Choroid plexus epithelial cell (primary cell): ENCODE measurements at places on chromosomes 3 and 15.

- no peak for DNase-seq
Measured at GRCh38 chr15:26453914-26454313, 319.0 kb downstream of the GABRB3 start.

- DNase-seq = peak; percentile 30
Measured at GRCh38 chr3:174329321-174329720, 529.8 kb upstream of the NAALADL2 start.

GRCh38 chr3:177676947-177677587 lies 479.8 kb upstream of the TBL1XR1 start:
- no peak for DNase-seq

DNA sequence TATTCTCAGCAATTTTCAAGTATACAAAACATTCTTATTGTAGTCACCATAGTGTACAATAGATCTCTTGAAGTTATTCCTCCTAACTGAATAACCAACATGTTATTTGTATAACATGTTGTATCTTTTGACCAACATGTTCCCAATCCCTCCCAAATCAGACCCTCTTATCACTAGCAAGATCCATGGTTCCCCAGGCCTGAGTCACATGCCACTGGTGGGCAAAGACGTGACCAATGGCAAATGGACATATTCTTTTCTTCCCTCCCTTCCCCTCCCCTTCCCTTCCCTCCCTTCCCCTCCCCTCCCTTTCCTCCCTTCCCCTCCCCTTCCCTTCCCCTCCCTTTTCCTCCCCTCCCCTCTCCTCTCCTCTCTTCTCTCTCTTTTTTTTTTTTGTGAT lies 45.4 kb downstream of the AMOTL2 start:
- no peak for DNase-seq

- peak; percentile 85 for DNase-seq
Measured at GRCh38 chr3:79354179-79354688, 413.6 kb downstream of the ROBO1 start.

GRCh38 chr15:98051734-98052133 lies 91.2 kb downstream of the ARRDC4 start:
- no peak for DNase-seq

- DNase-seq = no peak
Measured at GRCh38 chr15:44458429-44458828, 31.0 kb downstream of the CTDSPL2 start.

- DNase-seq = peak; percentile 53
Measured at GRCh38 chr3:9916346-9916733, 558 bp upstream of the IL17RC start.

- DNase-seq = peak; percentile 61
Measured at GRCh38 chr3:143585720-143586456, 262.4 kb downstream of the SLC9A9 start.

DNA sequence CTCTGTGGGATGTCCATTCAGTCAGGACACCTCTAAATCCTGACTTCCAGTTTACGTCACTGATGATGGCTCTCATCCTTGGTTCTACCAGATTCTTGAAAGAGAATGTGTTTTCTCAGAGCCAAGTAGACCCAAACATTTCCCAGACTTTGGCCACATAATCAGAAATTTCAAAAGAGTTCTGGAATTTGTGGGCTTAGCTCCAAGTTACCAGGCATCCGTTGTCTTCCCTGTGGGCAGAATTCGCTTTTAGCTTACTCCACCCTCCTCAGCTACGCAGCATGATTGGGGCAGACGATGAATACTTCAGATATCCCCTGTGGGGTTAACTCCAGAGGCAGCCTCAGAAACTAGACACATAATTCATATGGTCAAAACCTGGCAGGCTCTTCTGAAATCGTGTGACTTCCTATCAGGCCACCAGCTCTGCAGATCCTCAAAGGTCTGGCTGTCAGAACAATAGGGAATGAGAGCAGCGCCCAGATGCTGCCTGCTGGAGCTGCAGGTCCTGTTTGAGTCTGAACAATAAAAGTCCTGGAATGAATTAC lies 30.6 kb downstream of the CRTC3 start:
- DNase-seq = peak; percentile 88

GRCh38 chr3:170330366-170330765 lies 27.1 kb upstream of the SKIL start:
- DNase-seq = peak; percentile 31

DNA sequence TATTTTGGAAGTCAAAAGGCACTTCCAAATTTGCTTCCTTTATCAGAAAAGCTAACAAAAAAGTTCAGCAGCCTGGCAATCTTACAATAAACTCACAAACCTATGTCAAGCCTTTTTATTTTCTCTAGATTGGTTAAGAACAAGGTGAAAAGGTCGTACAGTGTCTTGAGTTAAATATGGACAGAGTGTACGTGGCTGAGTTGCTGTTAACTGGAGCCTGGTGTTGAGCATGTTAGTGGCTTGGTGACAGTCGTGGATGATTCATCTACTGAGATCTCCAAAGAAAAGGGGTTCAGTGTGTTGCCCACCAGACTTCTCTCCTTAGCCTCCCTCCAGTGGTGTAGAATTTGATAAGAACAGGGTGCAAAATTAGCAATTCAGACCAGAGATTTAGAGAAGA lies 89.7 kb downstream of the SSR3 start:
- DNase-seq = no peak

DNA sequence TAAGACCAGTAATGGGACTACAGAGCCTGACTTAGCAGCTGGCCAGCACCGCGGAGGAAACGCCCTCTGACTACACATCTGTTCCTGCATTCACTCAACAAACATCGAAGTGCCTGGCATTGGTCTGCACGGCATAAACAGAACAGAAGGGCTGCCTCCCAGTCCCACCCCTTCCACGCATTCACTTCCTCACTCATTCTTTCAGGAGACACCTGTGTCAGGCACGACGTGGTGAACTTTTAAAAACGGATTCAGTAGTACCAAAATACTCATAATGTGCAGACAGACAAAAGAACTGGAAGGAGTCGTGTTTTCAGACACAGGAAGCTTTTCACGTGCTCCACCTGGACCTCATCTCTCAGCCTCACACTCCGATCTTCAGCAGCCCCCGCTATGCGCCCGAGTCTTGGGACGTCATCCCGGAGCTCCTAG lies 123.3 kb downstream of the XXYLT1 start:
- peak; percentile 75 for DNase-seq

DNA sequence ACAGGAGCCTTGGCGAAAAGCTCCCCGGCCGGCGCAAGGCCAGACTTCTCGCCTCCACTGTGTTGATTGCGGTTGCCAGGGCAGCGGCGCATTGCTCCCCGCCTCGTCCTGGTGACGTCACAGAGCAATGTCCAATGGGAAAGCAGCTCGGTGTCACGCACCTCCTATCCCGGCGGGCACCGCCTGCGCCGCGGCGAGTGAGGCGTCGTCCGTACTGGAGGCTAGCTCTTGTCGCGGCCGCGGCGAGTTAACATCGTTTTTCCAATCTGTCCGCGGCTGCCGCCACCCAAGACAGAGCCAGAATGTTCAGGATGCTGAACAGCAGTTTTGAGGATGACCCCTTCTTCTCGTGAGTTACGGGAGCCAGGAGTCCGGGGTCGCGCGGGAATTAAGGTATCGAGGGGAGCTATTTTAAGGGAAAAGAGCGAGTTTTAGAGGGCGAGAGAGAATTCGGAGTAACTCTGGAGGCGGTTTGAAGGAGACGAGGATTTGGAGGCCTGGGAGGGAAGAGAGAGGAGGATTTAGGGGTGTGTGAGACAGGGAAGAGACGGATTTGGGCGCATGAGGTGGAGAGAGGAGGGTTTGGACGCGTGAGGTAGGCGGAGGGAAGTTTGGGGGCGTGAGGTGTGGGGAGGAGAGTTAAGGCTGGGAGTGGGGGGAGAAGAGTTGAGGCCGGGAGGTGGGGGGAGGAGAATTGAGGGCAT lies at the start of gene MLF1:
Gene MLF1, plus strand, starts transcription at position 196 of the 704 bp plus-strand sequence. Its CDS starts 107 bp downstream, at position 303.
- peak; percentile 97 for DNase-seq

DNA sequence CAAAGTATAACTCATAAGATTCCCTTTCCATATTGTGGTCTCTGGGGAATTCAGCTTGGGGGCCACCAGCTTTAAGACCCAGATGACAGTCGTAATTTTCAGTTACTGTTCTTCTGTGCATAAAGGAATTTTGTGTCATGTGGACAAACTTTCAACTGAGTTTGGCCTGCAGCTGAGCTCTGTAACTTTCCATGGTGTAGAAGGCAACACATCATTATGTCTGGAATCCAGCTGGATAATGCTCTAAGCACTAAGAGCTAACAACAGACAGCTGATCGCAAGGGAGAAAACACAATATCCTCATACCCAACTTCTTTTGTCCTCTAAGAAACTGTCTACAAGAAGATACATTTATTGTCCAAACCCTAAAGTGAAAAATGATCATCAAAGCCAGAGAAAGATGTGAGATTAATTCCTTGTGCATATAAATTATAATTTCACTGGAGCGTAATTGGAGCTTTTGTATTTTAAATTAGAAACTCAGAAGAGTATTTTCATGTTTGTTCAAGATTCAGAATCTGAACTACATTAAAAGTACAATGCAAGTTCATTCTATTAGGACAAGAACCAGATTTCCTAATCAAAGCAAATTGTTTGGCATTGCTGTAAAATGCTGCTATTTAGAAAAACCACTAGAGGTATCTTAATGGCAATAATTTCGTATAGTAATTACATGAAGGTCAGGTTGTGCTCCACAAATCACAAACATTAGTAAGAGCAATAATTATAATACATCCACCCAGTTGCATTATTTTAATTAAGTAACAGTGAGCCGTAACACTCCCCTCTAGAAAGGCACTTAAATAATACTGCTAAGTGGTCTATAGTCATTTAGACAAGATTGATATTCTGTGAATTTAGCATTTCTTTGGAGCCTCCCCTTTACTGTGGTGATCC lies 218.8 kb downstream of the ATP8B4 start:
- DNase-seq = peak; percentile 52

DNA sequence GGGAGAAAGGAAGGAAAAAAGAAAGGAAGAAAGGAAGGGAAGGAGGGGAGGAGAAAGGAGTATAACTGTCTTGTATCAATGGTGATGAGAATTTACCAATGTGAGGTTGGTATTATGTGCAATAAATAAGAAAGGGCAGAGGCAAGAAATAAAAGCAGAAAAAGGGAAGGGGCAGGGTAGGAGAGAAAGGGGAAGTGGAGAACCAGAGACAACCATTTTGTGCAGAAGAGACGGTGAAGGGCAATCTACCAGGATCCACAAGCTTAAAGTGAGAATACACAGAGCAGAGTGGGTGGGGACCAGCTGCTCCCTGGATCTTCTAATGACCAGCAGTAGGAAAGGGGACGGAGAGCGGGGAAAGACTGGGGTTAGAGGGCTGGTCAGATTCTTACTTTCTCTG lies 106.9 kb upstream of the SLCO2A1 start:
- no peak for DNase-seq

DNA sequence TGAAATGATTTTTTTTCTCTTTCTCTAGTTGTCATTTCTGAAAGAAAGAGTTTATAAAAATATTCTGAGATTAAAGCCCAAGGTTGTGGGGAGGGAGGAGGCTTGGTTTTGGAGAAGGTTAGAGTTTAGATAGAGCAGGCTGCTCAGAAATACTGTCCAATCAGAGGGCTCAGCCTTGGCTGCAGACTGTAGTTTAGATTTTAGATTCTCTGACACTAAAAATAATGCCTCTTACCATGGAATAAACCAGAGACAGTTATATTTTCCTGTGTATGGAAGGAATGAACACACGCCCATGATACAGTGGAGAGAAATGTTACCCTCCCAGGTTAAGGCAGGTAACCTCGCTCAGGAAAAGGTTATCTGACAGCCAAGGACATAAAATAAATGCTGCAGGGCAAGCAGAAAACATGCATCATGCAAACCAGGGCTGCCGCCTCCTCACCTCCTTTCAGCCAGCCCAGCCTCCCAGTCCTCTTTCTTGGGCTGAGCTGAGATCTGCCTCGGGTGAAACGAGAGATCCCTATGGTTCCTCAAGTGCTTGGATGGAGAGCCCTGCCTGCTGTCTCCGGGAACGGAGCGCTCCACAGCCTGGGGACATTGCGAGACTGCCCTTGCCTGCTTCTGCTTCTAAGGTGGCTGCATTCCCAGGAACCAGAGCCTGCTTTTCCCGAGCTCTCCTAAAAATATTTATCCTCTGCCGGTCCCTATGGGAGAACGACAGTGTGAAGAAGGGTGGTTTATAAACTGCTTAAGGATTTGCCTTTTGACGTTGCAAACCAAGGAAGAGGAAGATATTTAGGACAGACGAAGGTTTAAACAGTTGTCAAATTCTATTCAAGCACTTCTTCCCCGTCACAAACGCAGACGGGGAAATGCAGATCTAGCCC lies 848 bp downstream of the NCEH1 start:
- peak; percentile 48 for DNase-seq

DNA sequence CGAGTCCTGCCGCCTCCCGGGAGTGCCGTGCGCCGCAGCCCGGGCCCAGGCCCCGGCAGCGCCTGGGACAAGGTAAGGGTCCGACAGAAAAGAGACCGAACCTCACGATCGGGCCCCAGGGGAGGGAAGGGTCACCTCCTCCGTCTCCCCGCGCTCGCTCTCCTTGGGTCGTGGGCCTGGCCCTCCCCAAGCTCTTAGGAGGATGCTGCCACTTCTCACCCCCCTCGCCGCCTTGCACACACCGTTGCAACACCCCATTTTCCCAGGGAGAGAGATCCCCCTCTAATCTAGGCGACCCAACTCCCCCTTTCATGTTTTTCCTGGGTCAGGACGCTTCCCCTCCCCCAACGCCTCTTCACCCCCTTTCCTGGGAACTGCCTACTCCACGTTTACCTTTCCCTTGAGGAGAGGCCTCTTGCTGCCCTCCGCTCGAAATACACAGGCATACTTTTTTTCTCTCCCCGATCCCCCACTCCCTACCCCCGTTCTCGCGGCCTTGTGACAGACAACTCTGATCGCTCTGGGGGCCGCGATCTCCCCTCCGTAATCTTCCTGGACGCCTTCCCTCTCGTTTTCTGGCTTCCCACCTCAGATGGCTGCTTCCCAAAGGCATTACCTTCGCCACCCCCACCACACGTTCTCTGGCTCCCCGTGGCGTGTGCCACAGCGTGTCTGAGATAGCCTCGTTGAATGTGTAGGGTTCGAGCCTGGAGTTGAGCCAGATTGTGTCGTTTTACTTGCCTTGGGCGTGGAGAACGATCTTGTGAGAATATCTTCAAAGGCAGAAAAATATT lies 688 bp downstream of the SETD5 start:
- peak; percentile 45 for DNase-seq

GRCh38 chr3:178480274-178480673 lies 56.0 kb upstream of the KCNMB2 start:
- no peak for DNase-seq

- DNase-seq = peak; percentile 1
Measured at GRCh38 chr3:163218336-163218735, 1721.7 kb downstream of the OTOL1 start.

- DNase-seq = peak; percentile 82
Measured at GRCh38 chr15:35557544-35557943, 11.6 kb upstream of the DPH6 start.

GRCh38 chr15:94164971-94165370 lies 66.4 kb upstream of the MCTP2 start:
- DNase-seq = no peak

DNA sequence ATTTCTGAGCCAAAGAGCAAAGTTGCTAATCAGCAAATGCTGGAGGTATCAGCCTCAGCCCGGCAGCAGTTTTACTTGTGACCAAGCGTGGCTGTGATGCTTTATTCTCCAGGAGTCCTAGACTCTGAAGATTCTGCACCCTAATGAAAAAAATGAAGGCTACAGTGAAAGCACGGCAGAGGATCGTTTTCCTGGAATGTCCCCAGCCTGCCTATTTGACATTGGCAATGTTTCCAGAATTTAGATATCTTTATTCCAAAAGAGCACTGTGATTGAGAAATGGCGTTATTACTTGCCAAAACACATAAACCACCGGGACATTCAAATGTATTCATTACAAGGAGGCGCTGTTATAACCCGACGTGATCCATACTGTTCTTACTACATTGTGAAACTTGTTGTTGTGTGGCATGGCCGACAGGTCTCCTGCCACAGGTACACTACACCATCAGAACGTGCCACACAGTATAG lies 263.8 kb downstream of the SLCO3A1 start:
- DNase-seq = no peak

GRCh38 chr3:99332276-99332675 lies 306.1 kb upstream of the COL8A1 start:
- no peak for DNase-seq
